Activated CD8-positive, alpha-beta memory T cell treated with anti-CD3 and anti-CD28 coated beads for 4 hours (primary cell): ENCODE measurements at places on chromosomes 4 and X.
A peak's percentile ranks its signal among the peaks of the same experiment; 100 is the strongest.

- DNase-seq, result no peak
These were observed 26.5 kb upstream of the PLCXD1 start for GRCh38 chrX:254630-255215.

- DNase-seq, result no peak
These were observed 74.2 kb downstream of the TAF1 start for GRCh38 chrX:71440401-71440800.

- DNase-seq, result no peak
These were observed 84.4 kb upstream of the PHOX2B start for GRCh38 chr4:41832961-41833360.

- DNase-seq, result no peak
These were observed 103.1 kb upstream of the GPRIN3 start for GRCh38 chr4:89410687-89411086.

DNA sequence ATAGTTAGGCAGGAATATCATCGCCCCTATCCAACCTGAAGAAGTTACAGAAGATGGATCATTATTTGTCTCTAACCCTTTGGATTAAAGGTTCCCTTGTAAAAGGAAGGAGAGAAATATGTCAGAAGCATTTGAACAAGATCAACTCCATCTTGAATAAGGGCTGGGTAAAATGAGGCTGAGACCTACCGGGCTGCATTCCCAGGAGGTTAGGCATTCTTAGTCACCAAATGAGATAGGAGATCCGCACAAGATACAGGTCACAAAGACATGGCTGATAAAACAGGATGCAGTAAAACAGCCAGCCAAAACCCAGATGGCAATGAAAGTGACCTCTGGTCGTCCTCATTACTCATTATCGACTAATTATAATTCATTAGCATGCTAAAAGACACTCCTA is 148.9 kb downstream of the GALNTL6 start:
- no peak for DNase-seq

DNA sequence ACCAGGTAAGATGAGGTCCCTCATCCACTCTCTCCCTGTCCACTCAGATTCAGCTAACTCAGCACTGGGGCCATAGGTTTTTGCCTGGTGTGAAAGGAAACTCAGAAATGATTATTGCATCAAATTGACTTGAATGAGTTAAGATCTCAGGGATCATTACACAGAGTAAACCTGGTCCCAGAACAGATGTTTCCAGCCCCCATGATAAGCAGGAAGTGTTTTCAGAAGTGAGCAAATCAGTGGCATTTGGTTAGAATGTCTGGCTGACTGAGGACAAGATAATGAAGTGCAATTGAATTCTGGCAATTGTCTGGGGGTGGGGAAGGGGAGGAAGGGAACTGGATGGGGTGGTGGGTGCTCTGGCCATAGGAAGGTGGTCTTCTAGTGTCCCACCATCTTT is 108.0 kb downstream of the CHIC2 start:
- no peak for DNase-seq

DNA sequence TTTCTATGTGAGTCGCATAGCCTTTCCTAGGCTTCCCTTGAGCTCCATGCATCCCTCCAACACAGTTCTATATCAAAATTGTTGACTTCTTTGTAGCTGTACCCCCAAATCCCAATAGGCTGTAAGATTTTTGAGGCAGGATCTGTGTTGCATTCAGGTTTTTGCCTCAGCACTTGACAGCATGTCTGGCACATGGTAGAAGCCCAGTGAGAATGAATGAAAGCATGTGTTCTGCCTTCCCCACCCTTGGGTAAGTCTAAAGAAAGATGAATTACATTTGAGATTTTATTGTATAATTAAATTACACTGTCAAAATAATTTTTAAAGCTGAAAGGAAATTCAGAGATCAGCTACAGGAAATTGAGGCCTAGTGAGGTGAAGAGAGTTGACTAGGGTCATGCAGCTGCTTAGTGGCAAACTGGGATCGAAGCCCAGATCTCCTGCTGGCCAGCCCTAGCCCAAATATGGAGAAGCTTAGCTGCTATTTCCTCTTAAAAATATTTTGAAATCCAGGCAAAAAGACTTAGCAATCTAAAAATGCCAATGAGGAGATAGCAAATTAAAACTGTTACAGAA is 122.5 kb downstream of the SPATA18 start:
- DNase-seq, result no peak

GRCh38 chr4:17072483-17072882 is 174.0 kb upstream of the LDB2 start:
- no peak for DNase-seq

DNA sequence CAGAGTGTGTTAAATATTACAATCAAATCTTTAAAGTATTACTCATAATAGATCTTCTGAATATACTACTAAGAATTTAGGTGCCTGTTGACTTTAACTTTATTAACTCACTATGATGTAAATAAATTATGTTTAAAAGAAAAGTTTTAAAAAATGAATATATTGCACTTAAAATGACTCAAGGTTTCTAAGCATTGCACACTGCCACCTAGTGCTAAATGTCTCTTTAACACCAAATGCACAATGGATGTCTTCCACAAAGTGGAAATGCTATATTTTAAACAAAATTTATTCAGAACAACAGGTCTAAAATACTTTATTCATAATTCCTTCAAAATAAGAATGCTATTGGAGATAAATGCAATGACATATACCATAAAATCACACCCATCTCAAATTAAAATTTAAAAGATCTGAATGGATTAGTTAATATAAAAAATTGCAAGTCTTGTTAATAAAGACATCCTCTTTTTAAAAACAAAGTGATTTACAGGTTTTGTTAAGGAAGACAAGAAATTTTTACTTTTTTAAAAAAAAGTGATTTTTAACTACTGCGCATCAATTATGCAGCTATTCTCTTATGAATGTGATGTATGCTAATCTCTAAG is 5.5 kb downstream of the INPP4B start:
- DNase-seq, result no peak

DNA sequence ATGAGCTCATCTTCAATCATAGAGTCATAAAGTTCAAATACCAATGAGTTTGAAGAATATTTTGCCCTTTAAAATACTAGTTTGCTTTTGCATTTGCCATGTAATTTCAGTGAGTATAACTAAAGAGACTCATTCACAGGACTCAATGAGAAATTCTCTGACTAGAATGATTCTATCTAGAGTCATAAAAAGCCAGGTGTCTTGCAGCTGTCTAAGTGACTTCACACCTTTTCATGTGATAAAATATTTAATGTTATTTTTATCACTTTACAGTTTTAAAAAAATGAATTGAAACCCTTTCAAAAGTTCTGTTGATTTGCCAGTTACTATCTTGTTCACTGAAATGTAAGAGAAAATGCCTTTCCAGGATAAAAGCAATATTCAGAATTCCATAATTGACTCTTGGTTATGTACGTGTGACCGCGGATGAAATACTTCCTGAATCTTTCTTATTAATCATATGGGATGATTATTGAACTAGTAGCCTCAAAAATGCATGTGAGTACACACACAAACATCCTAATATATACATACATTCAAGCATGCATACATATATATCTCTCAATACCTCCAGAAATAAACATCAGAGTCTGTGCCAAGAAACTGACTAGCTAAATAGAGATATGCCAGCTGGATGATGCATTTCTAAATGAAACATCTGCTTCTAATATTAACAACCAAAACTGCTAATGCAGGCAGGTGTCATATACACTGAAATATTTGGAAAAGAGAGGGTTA is 87.0 kb downstream of the GABRB1 start:
- no peak for DNase-seq

- DNase-seq, result no peak
These were observed 28.0 kb upstream of the ZNF280C start for GRCh38 chrX:130296743-130297142.

DNA sequence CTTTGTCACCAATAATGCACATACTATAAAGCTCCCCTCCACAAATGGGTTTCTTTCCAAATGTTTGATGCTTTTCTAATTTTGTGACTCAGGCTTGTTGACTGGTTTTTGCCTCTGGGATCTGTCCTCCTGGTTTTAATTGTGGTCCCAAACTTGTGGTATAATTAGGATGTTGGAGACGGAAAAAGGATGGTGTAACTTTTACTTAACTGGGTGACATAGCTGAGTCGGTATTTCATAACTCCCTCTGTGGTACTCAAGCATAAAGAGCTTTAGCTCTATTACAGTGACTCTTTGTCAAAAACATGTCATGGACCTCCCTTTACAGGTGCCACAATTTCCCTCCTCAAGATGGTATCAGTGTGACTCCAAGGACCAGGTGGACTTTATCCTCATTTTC is 119.7 kb upstream of the RBPJ start:
- DNase-seq, result no peak

GRCh38 chr4:147049946-147050345 is 104.3 kb upstream of the TTC29 start:
- DNase-seq, result no peak

GRCh38 chr4:173883821-173884220 is 353.8 kb upstream of the HAND2 start:
- no peak for DNase-seq

DNA sequence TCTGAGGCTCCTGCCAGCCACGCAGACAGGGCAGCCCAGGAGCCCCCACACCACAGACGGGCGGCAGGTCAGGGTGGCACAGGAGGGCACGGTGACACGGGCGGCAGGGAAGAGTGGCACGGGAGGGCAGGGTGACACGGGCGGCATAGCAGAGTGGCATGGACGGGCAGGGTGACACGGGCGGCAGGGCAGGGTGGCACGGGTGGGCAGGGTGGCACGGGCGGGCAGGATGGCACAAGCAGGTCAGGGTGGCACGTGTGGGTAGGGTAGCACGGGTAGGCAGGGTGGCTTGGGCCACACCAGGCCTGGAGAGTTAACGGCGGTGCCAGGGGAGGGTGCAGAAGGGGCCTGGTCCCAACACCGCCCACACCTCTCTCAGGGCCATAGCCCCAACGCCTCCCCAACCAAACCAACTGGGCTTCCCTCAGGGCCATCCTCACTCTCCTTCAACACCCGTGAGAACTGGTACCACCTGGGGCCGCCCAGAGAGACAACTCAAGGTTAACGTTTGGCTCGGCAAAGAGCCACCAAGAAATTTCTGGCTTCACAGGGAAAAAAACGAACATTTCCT is 3.4 kb downstream of the CTBP1 start:
- DNase-seq, result no peak

GRCh38 chr4:122480655-122481487 is 24.3 kb upstream of the IL2 start:
- DNase-seq, result no peak

- DNase-seq, result no peak
These were observed 2.5 kb downstream of the MAEA start for GRCh38 chr4:1291996-1292702.

DNA sequence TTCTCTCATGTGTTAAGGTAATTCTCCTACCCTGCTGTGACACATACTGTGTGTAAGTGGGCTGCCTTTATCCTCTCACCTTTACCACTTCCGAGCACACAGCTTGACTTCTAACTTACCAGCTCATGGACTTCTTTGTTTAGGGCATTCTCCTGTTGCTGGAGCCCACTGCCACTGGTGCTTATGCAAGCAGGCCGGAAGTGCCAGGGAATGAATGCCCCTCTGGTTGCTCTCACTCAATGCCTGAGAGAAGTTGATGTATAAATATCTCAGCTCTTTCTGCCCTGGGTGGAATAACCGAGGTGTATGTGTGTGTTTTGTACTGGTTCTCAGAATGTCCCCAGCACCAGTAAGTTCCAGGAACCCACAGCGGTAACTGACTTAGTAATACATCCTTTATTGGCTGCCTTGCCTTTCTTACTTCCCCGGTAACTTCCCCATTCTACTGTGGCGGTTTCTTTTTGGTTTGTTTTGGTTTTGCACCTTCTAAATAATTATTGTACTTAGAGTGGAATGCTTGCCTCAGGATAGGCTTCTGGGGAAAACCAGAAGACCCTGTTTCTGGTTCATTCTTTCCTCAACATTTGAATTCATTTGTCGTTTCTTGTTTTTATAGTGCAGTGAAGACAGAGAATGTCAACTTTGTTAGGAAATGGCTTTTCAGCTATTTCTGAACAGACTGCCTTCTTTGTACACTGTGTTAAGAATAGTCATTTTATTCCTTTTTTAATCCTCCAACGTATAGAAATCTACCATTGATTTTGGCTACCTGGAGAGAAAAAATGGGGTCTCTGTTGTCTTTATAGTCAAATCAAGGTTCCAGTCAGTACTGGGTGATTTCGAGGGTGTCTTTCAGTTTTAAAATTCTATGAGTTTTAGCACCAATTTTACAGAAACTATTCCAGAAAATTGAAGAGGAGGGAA is 45.4 kb downstream of the CXorf58 start:
- no peak for DNase-seq

GRCh38 chr4:40301603-40302002 is 33.5 kb upstream of the CHRNA9 start:
- DNase-seq, result peak; percentile 20

DNA sequence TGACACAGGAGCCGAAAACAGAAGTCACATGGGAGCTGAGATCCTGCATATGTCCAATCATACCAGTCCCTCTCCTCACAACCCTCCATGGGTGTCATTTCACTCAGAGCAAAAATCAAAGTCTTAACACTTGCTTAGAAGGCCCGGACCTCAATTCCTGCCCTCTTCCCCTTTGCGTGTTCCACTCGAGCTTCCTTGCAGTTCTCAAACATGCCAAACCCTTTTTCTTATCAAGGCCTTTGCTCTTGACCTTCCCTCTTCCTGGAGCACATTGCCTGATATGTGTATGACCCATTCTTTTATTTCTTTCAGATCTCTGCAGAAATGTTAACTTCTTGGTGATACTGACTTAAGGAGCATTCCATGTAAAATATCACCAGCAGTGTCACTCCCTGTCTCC is 87.0 kb upstream of the USP38 start:
- no peak for DNase-seq

GRCh38 chrX:150314186-150314585 is 48.9 kb upstream of the MAMLD1 start:
- DNase-seq, result no peak

DNA sequence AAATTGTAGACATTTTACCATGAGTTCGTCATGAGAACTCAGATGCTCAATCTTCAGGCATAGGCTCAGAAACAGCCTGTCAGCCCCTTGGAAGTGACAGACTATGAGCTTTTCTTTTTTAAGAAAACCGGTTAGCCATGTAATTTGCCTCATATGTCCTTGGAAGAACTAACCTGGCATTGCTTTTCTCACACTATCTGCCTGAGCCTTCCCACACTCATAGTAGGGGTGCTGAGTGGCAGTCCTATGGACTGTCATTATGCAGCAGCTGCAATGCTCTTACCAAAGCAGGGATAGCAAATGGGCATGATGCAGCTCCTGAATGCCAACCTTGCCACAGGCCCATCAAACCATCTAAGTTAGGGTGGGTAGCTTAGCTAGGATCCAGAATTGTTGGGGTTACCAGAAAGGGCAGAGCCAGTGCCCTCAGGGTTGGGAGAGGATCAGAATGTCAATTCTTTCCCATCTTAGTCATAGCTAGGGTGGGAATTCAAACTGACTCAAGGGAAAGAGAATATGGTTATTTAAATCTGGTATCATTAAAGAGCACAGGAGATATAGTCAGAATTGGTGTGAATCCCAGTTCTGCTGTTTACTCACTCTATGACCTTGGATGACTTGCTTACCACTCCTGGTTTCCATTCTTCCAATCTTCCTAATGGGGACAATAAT is 230.6 kb upstream of the CPEB2 start:
- DNase-seq, result no peak
